Chondrocyte (in vitro differentiated cells): ENCODE measurements at places on chromosomes 16 and 17. TPM values are rescaled to one million over a fixed set of nuclear protein-coding genes. Genes with fewer than 3 reads are reported as not detected.

DNA sequence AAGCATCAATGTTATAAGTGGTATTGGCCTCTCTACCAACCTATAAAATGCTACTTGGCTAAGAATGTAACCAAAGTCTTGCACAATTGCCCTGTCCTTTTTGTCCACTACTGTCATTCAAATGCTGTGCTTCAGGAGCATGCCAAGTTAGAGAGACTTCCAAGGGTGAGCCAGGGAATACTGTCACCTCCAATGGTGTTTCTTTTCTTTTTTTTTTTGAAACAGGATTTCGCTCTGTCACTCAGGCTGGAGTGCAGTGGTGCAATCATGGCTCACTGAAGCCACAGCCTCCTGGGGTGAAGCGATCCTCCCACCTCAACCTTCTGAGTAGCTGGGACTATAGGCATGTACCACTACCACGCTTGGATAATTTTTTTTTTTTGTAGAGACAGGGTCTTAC is 43.7 kb upstream of the ERN1 start:
- H3K36me3 ChIP-seq, result peaks cover 26% of the 10 kb centered on the region
- H3K4me1 ChIP-seq, result peaks cover 32% of the 10 kb centered on the region
- H3K4me3 ChIP-seq, result no peak overlapping the region
- no peaks in the 10 kb centered on the region for H3K27me3 ChIP-seq

DNA sequence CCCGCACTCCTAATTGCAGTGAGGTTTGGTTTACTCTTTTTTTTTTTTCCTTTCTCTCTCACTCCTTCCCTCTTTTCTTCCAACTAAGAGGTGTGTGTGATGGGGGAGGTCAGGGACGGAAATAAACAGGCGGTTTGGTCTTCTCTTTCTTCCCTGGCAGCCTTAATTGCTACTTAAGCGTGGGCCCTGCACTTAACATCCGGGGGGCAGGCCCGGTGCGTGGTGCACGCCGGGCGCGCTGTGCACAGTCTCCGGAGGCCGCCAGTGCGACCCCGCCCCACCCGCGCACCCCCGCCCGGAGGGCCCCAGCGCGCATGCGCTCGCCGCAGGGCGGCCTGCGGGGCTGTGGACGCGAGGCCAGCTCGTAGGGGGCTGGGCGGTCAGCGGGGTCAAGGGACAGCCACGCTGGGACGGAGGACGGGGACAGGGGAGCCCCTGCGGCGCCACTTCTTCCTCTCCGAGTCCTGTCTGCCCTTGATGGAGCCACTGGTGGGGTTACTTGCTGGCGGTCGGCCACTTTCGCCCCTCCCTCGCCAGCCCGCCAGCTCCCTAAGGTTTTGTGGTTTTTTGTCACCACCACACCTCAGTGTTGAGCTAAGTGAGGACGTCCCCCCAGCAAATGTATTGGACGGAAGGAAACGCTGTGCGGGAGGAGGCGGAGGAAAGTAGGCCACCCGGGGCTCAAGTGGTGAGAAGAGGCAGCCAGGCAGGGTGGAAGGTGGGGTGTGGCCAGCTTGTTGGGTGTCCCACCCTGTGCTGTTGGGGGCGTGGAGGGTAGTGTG is 120.9 kb downstream of the MRM1 start:
- H3K4me3 ChIP-seq, result peak overlapping the region; percentile 63
- no peaks in the 10 kb centered on the region for H3K36me3 ChIP-seq
- H3K27ac ChIP-seq, result no peak overlapping the region
- DNase-seq, result no peak
- H3K27me3 ChIP-seq, result peaks cover 29% of the 10 kb centered on the region

HS3ST3A1 gene
- total RNA-seq, result 8.8 to 11.5 TPM (median 10.6 TPM) in 3 replicates

DNA sequence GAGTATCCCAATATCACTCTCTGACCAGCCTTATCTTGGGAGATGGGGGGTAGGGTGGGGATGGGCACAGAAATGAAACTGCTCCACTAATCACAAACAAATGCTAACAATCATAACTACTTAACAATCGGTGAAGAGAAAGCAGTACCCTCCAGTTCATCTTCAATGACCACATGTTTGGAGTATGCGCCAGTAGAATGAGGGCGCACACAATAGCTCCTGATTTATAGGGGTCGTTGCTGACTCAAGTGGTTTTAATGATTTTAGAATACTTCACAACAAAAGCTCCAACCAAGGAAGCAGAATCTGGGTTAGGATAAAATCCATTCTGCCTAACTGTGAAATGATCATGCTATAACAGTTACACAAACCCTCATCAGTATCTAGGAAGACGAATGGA is 184.4 kb downstream of the AATF start:
- no peak overlapping the region for H3K4me3 ChIP-seq
- H3K27ac ChIP-seq, result no peak overlapping the region
- H3K4me1 ChIP-seq, result peaks cover 13% of the 10 kb centered on the region
- H3K27me3 ChIP-seq, result no peaks in the 10 kb centered on the region

DNA sequence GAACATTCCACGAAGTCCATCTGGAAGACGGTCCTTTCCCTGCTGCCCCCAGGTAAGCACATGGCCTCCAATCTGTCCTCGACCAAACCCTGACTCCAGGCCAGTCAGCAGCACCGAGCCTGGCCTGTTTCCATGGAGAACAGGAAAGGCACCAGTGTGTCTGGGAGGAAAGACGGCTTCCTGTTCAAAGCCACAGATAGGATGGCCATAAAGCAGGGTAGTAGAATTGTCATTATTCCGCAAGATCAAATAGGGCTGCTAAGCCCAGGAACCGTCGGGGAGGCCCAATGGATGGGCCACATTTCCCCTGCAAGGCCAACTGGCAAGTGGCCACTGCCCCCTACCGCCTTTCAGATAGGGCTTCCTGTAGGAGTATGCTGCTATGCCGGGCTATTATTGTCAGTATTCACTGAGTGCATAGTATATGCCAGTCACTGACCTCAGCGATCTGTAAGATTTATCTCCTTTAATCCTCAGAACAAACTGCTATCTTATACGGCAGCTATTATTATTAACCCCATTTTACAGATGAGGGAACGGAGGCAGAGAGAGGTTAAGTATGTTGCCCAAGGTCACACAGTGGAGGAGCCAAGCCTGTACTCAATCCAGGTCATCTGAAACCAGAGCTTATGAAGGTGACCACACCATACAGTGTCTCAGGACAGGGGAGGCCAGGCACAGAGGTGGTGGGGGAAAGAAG is 23.0 kb upstream of the PLCG2 start:
- no peaks in the 10 kb centered on the region for H3K36me3 ChIP-seq
- DNase-seq, result no peak
- no peak overlapping the region for H3K27ac ChIP-seq
- H3K4me1 ChIP-seq, result no peaks in the 10 kb centered on the region
- no peak overlapping the region for H3K4me3 ChIP-seq

SIAH1 gene
- total RNA-seq, result 33.8 to 52.0 TPM (median 34.5 TPM) in 3 replicates

DNA sequence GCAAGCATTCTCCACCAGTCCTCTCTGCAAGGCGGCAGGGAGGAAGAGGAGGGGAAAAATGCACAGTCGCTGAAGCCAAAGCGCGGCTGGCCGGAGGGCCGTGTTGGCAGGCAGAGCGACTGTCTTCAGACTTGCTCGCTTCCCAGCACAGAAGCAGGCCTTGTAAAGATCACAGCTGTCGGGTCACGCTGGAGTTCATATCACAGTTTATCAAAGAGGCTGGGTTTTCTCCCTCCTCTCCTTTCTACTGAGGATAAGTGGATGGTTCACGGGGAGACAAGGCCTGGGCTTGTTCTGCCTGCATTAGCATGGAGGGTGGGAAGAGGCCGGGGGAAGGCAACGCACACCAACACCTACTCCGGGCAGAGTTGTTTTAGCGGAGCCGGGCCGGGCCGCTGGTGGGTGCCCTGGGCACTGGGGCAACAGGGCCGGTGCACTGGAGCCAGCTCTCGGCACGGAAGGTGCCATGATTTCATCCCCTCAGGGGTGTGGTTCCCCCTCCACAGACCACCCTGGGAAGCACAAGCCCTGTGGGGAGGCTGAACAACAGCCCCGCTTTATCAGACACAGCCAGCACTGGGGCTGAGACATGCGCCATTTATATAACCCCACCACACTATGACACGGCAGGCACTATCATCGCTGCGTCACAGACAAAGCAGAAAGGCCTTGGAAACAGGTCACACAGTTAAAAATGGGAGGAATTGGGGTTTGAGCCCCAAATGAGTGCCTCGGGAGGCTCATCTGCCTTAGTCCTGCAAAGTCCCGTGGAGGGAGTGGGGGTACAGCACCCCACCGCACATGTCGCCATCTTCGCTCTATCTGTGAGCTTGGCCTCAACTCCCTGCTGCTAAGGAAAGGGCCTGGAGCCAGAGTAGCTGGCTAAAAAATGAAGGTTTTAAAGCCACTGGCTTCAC is 40.3 kb upstream of the MTSS2 start:
- no peak overlapping the region for H3K4me3 ChIP-seq
- DNase-seq, result no peak
- peaks cover 8% of the 10 kb centered on the region for H3K4me1 ChIP-seq
- peaks cover 20% of the 10 kb centered on the region for H3K36me3 ChIP-seq

GRCh38 chr17:81120695-81121621 is 44.3 kb upstream of the PVALEF start:
- H3K27ac ChIP-seq, result no peak overlapping the region
- H3K4me3 ChIP-seq, result no peak overlapping the region
- no peaks in the 10 kb centered on the region for H3K36me3 ChIP-seq

HOXB7 gene
- total RNA-seq, result not detected in 3 replicates

- H3K36me3 ChIP-seq, result peaks cover 4% of the 10 kb centered on the region
- no peak for DNase-seq
- H3K4me3 ChIP-seq, result no peak overlapping the region
- H3K27me3 ChIP-seq, result no peaks in the 10 kb centered on the region
- peaks cover 9% of the 10 kb centered on the region for H3K4me1 ChIP-seq
- H3K27ac ChIP-seq, result no peak overlapping the region
These were observed 82.5 kb downstream of the NLK start for GRCh38 chr17:28124962-28125361.

ARL17A gene
- total RNA-seq, result 7.9 to 12.0 TPM (median 8.1 TPM) in 3 replicates

DNA sequence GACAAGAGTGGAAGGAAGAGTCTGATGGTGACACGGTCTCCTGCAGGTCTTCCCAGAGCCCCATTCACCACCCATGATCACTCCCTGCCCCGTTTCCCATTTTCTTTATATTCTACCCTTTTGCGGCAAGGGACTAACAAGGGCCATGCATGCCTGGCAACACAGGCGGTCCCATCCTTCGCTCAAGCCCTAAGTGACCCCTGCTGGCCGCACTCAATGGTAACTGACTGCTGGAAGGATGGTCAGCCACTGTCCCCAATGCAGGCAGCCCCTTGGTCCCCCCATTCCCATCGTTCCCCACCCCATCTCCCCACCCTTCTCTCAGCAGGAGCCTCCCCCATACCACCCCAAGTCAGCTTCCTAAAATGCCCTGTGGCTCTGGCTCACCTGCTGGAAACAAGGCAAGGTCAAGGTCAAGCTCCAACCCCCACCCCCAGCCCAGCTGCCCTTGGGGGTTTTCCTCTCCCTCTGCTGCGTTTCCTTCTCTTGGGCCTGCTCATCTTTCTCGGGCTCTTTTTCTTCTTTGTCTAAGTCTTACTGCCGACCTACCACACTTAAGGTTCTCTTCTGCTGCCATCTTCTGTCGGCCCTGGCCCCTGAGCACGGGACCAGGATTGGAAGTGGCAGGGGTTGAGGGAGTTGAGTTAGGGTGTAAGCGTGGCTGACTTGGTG is 116.0 kb downstream of the RPTOR start:
- H3K27ac ChIP-seq, result peak overlapping the region; percentile 22
- H3K4me1 ChIP-seq, result peaks cover 17% of the 10 kb centered on the region
- peaks cover 10% of the 10 kb centered on the region for H3K36me3 ChIP-seq
- no peak for DNase-seq
- no peak overlapping the region for H3K4me3 ChIP-seq

ATP1B2 gene
- total RNA-seq, result 0.77 to 2.2 TPM (median 0.90 TPM) in 3 replicates

DNA sequence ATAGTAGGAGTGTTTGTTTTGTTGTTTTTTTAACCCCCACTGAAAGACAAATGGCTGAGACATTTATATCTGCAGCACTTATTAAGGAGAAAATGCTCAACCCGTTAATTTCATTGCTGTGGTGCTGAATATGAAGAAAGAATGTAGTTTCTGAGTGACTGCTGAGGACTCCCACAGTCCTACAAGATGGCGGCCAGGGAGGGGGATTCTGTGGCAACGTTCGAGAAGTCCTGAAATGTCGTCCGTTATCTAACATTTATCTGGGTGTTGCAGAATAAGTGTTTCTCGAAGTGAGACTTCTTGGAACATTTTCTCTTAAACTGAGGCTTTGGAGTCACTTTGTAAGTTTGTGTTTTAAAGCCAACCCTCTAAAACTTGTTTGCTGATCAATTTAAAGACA is 530.4 kb downstream of the XYLT1 start:
- H3K27me3 ChIP-seq, result peaks cover 4% of the 10 kb centered on the region
- no peak for DNase-seq
- no peak overlapping the region for H3K4me3 ChIP-seq
- H3K27ac ChIP-seq, result no peak overlapping the region
- H3K4me1 ChIP-seq, result no peaks in the 10 kb centered on the region
- H3K36me3 ChIP-seq, result no peaks in the 10 kb centered on the region

CCL1 gene
- not detected in 3 replicates for total RNA-seq

KRT32 gene
- not detected in 3 replicates for total RNA-seq

DNA sequence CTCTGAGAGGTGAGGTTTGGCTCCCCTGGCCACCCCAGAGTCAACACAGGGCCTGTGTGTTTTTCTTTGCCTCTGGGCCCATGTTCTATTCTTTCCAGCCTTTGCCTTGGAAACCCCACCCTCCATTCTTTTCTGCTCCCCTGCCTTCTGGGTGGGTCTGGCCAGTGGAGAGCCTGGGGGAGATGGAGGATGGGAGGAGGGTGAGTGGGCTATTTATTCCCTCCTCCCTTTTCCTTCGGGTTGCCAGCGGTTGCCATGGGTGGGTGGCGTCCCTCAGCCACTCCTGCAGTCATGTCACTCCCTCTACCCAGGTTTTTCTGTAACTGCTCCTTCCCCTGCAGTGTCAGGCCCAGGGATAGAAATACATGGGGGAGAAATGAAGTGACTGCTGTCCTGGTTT is 15.5 kb downstream of the CMIP start:
- H3K27ac ChIP-seq, result no peak overlapping the region
- no peak overlapping the region for H3K4me3 ChIP-seq
- peaks cover 17% of the 10 kb centered on the region for H3K4me1 ChIP-seq
- no peaks in the 10 kb centered on the region for H3K27me3 ChIP-seq
- H3K36me3 ChIP-seq, result peaks cover 4% of the 10 kb centered on the region

- H3K4me3 ChIP-seq, result no peak overlapping the region
- no peaks in the 10 kb centered on the region for H3K27me3 ChIP-seq
- H3K36me3 ChIP-seq, result no peaks in the 10 kb centered on the region
- H3K4me1 ChIP-seq, result no peaks in the 10 kb centered on the region
- H3K27ac ChIP-seq, result no peak overlapping the region
These were observed 79.7 kb upstream of the NOL11 start for GRCh38 chr17:67637901-67638641.

DNA sequence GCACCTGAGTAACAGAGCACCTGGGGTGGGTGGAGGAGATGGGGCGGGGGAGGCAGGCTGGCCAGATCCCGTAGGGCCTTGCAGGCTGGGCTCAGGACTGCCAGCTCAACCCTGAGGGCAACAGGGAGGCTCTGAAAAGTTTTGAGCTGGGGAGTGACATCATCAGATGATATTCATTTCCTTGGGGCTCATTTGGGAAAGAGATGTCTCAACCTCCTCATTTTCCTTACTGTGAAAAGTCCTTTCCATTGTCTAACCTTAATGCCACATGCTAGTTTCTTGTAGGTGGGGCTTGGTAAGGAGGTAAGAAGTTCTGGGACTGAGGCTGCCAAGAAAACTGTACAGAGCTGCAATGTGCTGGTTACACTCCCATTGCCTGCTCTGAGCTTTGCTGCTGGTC is 3.7 kb downstream of the TNS4 start:
- peaks cover 34% of the 10 kb centered on the region for H3K4me1 ChIP-seq
- no peak overlapping the region for H3K27ac ChIP-seq
- no peaks in the 10 kb centered on the region for H3K27me3 ChIP-seq
- no peaks in the 10 kb centered on the region for H3K36me3 ChIP-seq

GRCh38 chr16:27489421-27489820 is 60.3 kb downstream of the GTF3C1 start:
- no peak overlapping the region for H3K27ac ChIP-seq
- peaks cover 49% of the 10 kb centered on the region for H3K36me3 ChIP-seq
- H3K27me3 ChIP-seq, result no peaks in the 10 kb centered on the region
- DNase-seq, result no peak
- H3K4me3 ChIP-seq, result no peak overlapping the region
- no peaks in the 10 kb centered on the region for H3K4me1 ChIP-seq
